CD4-positive, alpha-beta memory T cell (primary cell): ENCODE measurements at places on chromosomes 7 and 10. TPM values are rescaled to one million over a fixed set of nuclear protein-coding genes. Genes with fewer than 3 reads are reported as not detected.

GRCh38 chr10:61882621-61883370 lies 18.7 kb upstream of the ARID5B start:
- no peaks in the 10 kb centered on the region for H3K27me3 ChIP-seq
- no peak for DNase-seq
- no peaks in the 10 kb centered on the region for H3K4me1 ChIP-seq

DNA sequence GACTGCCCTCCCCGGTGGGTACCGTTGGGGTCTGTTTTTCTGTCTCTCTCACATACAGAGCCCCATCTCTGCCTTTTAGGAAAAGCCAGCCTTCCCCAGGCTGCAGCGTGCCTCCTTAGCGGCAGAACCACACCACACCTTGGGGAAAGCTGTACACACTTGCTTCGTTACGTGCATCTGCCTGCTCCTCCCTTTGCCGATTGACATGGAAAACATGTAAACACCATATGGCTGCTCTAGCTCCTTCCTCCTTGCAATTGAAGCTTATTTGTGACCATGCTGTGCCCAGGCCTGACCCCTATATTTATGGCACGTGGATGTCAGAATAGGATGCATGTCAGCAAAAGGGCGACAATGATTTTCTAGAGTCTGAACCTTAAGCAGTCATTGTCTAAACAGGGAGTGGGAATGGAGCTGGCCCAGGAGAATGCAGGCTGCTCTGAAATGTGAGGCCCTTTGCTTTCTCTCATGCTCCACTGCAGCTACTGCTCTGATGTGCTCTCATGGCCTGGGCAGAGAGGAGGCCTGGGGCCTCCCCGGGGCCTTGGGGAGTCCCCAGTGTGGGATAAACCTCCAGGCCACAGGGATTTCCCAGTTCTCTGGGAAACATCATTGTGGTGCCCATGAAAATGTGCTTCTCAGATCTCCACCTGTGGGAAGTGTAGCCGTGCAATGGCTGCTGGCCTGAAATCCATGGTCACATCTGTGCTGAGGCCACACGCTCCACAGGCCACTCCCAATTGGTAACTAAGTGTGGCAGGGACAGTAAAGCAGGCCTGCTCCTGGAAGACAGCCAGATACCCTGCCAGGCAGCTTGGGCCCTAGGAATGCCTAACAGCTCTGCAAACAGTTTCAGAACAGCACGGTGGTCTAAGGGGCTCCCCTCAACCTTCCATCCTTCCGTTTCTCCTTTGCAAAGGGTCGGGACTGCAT lies 18.6 kb downstream of the PDE6C start:
- H3K27me3 ChIP-seq, result no peaks in the 10 kb centered on the region
- H3K4me3 ChIP-seq, result no peak overlapping the region
- H3K27ac ChIP-seq, result no peak overlapping the region
- no peak for DNase-seq
- H3K36me3 ChIP-seq, result no peaks in the 10 kb centered on the region

GRCh38 chr10:21526860-21527597 lies 1.5 kb upstream of the SKIDA1 start:
- H3K4me3 ChIP-seq, result peak overlapping the region; percentile 78
- H3K4me1 ChIP-seq, result peaks cover 23% of the 10 kb centered on the region
- no peaks in the 10 kb centered on the region for H3K27me3 ChIP-seq
- H3K36me3 ChIP-seq, result no peaks in the 10 kb centered on the region
- DNase-seq, result peak; percentile 24

The CTTNBP2 gene
- total RNA-seq, result not detected

The HOXA10 gene
- total RNA-seq, result not detected
